ENCODE measurements at places on chromosomes 1 and 21.

GRCh38 chr1:183753464-183753891 lies 51.4 kb upstream of the RGL1 start:
- DNase-seq: no peak

DNA sequence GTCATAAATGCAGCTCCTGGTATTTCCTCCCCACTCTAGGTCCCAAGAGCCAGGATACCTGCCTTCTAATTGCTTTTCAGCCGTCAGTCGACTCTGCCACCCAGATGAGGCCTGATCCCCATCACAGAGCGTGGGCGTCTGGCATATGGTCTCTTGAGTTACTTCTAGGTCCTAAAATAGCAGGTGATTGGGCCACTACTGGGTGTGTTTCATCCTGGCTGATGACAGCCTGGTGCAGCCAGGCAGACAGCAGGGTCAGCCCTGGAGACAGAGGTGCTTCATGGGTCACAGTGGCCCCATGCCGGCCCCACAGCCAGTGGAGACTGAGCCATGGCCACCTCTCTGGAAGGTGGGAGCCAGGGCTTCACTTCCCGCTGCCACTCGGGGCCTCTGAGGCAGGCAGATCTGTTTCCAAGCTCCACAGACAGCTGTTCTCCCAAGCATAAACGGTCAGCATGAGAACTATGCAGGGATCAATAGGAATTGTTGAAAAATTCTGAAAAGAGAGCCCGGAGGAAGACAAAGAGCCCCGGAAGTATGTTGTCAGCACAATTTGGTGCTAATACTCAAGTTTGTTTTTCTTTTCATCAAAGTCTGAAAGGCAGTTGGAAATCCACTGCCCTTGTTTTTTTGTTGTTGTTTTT lies 83.0 kb downstream of the MAN1C1 start:
- no peak for DNase-seq

DNA sequence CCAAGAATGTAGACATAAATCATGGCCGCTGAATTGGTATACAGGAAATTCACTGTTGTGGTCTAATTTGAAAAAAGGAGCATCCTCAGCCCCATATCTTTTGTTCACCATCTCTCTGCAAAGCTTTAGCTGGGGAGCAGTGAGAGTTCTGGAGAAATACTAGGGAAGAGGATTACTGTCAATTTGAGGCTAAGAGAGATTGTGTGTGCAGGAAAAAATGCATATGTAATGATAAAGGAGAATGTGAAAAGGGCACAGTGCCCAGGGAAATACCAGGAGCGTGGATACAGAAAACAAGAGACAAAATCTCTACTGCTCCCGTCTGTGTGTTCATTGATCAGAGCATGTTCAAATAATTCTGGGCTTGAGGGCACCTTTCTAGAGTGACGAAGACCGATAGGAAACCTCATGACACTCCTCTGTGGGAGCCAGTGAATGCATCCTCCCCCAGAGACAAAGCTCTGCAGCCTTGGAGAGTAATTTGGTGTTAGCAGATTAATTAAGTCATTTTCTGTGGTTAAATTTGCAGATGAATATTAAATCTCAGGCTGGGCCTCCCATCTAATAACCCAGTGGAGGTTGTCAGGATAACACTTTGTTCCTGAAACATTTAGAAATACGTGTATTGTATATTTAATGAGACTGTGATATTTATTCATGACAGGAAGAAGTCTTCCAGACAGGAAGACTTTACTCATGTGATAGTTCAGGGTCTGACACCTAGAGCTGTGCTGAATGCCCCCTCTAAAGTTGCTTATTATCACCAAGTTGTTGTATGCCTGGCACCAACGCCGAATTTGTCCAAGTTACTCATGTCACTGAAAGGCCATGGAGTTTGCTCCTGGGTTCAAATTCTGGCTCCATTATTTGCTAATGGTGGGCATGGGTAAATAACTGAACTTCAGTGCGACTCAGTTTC lies 287.3 kb upstream of the SGIP1 start:
- no peak for DNase-seq

DNA sequence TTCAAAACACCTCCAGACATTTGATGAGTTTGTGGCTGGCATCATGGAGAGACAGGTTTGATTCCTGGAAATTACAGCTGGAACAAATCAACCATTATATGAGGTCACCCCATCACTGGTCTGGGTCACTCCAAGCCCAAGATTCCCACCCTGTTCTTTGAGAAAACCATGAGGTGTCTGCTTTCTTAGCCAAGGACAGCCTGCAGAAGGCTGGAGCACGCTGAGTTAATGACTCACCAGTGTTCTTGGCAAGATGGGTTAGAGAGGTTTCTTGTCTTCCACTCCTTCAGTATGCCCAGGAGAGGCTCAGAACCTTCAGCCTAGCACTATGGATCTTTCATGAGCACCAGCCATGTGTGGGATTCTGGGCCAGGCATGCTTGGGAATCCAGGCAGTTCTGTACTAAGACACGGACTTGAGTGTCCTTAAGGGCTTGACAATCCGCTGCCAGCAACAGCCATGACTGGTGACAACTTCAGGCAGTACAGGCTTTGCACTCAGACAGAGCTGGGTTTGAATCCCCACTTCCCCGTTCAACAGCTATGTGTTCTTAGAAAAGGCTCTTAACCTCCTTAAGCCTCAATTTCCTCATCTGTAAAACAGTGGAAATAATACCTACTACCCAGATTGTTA lies 43.9 kb downstream of the GRHL3 start:
- no peak for DNase-seq

DNA sequence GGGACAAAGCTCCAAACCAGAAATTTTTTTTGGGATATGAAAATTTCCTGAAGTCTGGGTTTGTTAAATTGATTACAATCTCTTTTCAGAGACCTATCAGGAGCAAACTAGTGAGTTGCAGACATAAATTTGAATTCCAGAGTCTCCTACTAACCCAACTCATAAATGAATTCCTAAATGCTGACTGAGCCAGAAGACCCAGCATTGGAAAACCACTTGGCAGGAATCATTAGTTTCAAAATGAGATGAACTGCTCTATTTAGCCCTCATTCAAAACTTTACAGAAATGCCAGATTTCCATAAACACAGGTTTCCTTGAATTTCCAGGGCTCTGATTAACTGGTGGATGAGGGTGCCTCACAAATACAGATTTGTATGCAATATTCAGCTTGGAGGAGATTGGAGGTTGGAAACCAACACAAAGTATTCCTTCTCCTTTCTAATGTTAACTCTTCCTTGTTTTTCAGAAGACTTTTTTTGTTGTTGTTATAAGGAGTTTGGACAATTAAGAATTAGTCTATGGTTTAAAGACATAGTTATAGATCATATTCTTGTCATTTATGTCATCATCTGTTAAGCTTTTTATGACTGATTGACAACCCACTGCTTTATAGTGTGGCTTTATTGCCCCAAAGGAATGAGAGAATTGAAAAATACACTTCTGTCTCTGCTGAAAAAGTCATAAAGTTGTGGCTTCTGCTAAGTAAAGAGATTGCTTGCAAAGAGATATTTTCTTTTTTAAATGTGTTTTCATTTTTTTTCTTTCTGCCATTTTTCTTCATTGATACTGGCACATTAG lies 222.8 kb downstream of the HLX start:
- no peak for DNase-seq

GRCh38 chr1:246769306-246769705 lies 45.1 kb downstream of the SCCPDH start:
- DNase-seq: no peak

DNA sequence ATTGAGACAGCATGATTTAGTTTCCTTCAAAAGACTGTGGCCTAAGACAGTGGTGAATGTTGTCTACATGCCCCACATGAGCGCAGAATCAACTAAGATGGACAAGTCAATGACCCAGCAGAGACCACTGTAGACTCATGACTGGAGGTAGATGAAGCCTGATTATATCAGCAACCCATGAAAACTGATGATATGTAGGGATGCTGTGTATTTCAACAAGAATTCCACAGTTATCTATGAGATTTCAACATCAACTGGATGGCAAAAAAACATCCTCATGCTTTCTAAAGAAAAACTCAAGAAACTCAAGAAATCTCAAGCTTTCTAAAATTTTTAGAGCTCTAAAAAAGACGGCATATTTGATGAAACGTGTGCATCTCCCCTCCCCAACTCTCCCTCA lies 413.9 kb upstream of the LYPLAL1 start:
- no peak for DNase-seq

DNA sequence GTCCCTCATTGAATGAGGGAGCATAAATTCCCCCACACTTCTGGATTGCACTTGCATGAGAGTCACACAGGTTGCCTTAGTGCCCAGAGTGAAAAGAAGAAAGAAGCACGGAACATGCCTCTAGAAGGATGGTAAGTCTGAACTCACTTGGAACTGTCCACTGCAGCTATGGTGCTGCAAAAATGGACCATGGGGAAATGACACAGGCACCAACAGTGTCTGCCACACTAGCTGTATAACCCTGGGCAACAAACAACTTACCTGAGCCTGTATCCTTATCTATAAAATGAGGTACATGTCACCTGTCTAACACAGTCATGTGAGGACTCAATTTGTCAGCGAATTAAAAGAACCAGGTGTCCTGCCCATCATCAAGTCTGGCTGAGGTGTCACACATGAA lies 50.7 kb downstream of the PALMD start:
- DNase-seq: no peak

DNA sequence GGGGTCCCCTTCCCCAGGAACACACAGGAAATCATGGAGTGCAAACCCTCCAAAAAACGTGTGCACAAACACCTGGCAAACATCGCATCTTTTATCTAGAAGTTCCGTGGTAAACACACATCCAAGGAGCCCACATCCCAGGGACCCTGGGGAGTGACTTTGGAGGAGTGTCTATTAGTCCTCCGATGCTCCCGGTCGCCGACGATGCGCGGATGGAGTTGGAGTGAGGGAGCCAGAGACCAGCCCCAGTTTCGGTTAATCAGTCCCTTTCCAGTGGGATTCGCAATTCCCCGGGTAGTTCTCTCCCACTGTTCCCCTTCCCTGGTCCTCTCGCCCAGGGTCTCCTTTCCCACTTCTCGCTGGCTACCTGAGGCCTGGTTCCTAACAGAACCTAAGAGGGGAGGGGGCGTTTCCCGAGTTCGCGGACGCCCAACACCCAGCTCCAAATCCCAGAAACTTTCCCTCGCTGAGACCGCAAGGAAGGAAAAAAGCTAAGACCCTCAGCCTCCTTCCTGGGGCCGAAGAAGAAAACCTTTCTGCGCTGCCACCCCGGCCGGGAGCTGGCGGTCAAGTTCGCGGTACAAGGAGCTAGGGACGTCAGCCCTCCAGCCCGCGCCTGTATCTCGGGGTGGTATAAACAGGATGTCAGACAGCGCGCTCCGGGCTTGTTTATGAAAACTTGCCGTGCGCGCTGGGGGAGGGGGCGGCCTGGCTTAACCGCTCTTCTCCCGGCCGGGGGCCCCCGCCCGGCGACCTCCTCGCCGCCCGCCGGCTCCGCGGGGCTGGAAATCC lies 787 bp downstream of the JAK1 start:
- peak; percentile 43 for DNase-seq

GRCh38 chr1:26177182-26177684 lies at the start of gene CNKSR1:
Gene CNKSR1, plus strand, starts transcription at chr1:26177491. Its CDS starts 57 bp downstream, at chr1:26177548.
- no peak for DNase-seq

- DNase-seq: no peak
Observed at GRCh38 chr1:106846656-106847055, 209.8 kb upstream of the PRMT6 start.

Measured in hypothalamus (tissue), 51 donors.